ENCODE measurements at places on chromosomes 2 and 18. TPM values are rescaled to one million over a fixed set of nuclear protein-coding genes. Genes with fewer than 3 reads are reported as not detected.

GRCh38 chr2:106961328-106961727, 75.4 kb upstream of the ST6GAL2 start:
- H3K4me1 ChIP-seq: no peaks in the 10 kb centered on the region
- no peak for DNase-seq
- no peak overlapping the region for H3K4me3 ChIP-seq
- no peaks in the 10 kb centered on the region for H3K36me3 ChIP-seq

SERPINB2 gene
- not detected for total RNA-seq

TMEM198 gene
- total RNA-seq: 1.8 TPM

DNA sequence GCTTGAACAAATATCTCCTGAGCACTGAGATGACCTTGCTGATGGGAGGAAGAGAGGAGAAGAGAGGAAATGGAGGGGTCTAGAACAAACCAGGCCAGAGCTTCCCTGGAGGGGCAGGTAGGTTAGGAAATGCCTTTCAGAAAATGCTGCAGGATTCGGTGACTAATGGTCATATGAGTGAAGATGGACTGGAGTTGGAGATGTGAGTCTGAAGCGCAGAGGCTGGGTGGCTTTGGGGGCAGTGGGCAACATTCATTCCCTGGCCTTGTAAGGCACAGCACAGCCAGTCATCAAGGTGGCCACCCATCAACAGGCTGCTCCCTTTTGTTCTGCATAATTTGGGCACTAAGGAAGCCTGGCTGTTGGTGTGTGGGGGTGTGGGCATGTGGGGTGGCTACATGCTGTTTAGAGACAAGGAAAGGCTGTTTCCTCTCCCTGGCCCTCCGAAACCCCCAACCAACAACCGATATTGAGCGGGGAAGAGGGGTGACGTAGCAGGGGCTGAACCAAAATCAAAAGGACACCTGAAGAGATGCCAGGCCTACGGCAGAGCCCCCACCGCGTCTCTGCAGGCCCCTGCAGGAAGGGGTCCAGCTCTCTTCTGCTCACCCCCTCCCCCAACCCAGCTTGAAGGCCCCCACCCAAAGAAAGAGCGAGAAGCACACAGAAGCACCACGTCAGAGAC, 1.5 kb downstream of the SLC30A3 start:
- H3K27me3 ChIP-seq: no peaks in the 10 kb centered on the region
- no peaks in the 10 kb centered on the region for H3K36me3 ChIP-seq
- peaks cover 26% of the 10 kb centered on the region for H3K4me1 ChIP-seq

DNA sequence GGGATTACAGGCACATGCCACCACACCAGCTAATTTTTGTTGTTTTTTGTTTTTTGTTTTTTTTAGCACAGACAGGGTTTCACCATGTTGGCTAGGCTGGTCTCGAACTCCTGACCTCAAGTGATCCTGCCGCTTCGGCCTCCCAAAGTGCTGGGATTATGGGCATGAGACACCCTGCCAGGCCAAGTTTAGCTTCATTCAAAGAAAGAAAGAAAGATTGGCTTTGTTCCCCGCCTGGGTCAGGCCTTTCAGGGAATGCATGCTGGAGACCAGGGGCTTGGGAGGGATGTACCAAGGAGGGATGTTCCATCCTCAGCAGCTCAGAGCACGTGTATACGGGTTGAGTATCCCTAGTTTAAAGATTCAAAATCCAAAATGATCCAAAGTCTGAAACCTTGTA, 283.0 kb downstream of the ALPK2 start:
- DNase-seq: no peak
- H3K4me1 ChIP-seq: no peaks in the 10 kb centered on the region
- H3K27me3 ChIP-seq: no peaks in the 10 kb centered on the region
- H3K36me3 ChIP-seq: no peaks in the 10 kb centered on the region
- H3K4me3 ChIP-seq: no peak overlapping the region
- H3K27ac ChIP-seq: no peak overlapping the region

GRCh38 chr18:3578621-3579020, 128.6 kb downstream of the TGIF1 start:
- no peak overlapping the region for H3K4me3 ChIP-seq
- H3K4me1 ChIP-seq: no peaks in the 10 kb centered on the region
- no peaks in the 10 kb centered on the region for H3K36me3 ChIP-seq
- no peak overlapping the region for H3K27ac ChIP-seq
- no peaks in the 10 kb centered on the region for H3K27me3 ChIP-seq

DNA sequence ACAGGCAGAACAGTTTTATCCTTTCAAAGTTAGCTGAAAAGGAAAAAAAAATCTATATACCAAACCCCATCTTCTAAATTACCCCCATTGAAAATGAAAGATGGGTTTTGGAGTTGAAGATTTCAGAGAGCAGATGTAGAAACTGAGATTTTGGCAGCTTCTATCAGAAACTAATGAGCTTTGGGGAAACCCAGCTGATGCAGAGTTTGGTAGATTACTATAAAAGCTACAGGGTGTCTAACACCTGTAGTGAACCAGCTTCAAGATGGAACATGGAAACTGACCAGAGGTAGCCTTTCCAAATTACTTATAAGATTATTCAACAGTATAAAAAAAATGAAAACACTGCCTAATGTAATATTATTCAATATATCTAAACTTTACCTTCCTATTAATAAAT, 583.1 kb downstream of the XIRP2 start:
- no peak overlapping the region for H3K27ac ChIP-seq
- H3K27me3 ChIP-seq: no peaks in the 10 kb centered on the region
- DNase-seq: no peak
- H3K36me3 ChIP-seq: no peaks in the 10 kb centered on the region

MARCHF7 gene
- total RNA-seq: 57.6 TPM

DNA sequence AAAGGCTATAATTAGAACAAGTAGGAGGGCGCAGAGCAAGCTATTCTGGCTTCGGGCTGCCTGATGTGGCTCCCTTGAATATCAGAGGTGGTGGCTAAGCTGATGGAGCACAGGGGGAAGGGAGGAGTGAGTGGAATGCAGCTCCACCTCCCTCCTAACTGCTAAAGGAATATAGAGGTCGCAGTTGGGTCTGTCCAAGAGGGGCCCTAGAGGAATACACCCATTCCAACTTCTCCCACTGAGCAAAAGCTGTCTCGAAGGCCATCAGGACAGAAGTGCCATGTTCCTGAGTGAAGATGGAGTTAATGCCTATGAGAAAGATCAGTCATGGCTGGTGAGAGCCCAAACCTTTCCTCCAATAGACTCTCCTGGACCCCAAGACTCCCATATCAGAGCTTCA, 32.8 kb upstream of the MARCO start:
- H3K4me1 ChIP-seq: no peaks in the 10 kb centered on the region
- no peak overlapping the region for H3K27ac ChIP-seq
- no peaks in the 10 kb centered on the region for H3K27me3 ChIP-seq
- no peaks in the 10 kb centered on the region for H3K36me3 ChIP-seq

GRCh38 chr2:234374736-234375135, 122.1 kb downstream of the ARL4C start:
- no peak overlapping the region for H3K4me3 ChIP-seq
- no peak overlapping the region for H3K27ac ChIP-seq
- no peaks in the 10 kb centered on the region for H3K4me1 ChIP-seq
- H3K27me3 ChIP-seq: no peaks in the 10 kb centered on the region
- no peaks in the 10 kb centered on the region for H3K36me3 ChIP-seq

DNA sequence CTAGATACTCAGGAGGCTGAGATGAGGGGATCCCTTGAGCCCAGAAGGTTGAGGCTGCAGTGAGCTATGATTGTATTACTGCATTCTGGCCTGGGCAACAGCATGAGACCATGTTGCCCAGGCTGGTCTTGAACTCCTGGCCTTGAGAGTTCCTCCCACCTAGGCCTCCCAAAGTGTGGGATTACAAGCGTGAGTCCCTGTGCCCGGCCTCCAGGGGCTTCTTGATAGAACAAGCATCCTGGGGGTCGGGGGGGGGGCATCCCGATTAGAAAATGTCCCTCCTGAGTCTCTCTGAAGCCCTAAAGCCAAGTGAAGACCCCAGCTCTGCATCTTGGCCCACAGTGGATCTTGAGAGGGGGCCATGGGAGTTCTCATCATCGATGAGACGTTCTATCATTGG, 22.3 kb upstream of the EFHD1 start:
- H3K36me3 ChIP-seq: no peaks in the 10 kb centered on the region
- no peak for DNase-seq
- no peak overlapping the region for H3K27ac ChIP-seq
- H3K4me3 ChIP-seq: no peak overlapping the region

DNA sequence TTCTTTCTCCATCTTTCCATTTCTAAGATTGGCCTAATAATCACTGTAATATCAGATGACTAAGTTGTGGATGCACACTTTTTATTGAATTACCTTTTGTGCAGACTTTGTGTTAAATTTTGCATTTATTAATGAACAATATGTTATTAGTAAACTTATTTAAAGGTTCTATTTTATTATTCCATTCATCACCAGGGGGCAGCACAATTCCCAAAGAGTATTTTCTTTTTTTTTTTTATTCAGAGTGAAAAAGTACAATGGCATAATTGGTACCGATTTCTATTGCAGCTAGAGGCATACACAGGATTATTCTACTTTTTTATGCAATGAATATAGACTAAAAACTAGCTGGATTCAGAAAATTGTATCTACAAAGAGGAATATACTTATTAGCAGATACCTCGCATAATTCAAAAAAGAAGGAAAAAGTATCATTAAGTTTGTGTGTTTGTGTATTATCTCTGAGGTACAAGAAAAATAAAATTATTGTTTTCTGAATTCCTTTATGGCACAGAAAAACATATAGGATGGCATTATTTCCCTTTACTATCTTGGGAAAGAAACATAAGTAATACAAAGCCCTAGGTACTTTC, 390.6 kb downstream of the ERBB4 start:
- no peaks in the 10 kb centered on the region for H3K27me3 ChIP-seq
- H3K27ac ChIP-seq: no peak overlapping the region
- no peak overlapping the region for H3K4me3 ChIP-seq
- no peaks in the 10 kb centered on the region for H3K36me3 ChIP-seq
- no peaks in the 10 kb centered on the region for H3K4me1 ChIP-seq

MLPH gene
- total RNA-seq: 1.6 TPM

TMEM169 gene
- total RNA-seq: 1.9 TPM

MGAT4A gene
- 17.3 TPM for total RNA-seq

- no peak overlapping the region for H3K27ac ChIP-seq
- H3K27me3 ChIP-seq: no peaks in the 10 kb centered on the region
- H3K4me1 ChIP-seq: no peaks in the 10 kb centered on the region
- DNase-seq: no peak
- H3K36me3 ChIP-seq: no peaks in the 10 kb centered on the region
- no peak overlapping the region for H3K4me3 ChIP-seq
Measured at GRCh38 chr18:57205641-57206040, 58.8 kb downstream of the BOD1L2 start.

DNA sequence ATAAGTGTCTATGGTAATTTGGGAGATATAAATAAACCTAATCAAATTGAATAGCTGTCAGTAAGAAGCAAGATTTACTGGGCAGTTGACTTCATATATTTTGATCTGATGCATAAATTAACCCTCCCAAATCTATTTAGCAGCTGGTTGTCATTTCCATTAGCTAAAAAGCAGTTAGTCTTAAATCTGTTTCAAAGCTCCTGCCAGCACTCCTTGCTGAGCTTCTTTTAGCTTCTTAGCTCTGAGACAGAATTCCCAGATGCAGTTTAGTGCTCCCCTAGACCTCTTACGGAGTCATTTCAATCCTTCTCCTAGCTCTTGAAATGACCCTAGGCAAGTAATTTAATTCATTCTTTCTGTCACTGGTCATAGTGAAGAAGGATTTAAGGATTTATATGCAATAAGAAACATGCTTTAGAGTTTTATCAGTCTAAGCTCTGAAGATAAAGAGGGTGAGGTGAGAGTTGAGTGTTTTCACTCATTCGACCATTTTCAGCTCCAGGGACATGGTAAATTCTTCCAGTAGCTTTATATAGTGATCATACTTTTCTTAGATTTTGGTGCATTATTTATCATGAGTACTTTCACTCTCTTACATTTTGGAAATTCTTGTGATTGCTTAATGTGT, 98.9 kb downstream of the PHLPP1 start:
- H3K4me1 ChIP-seq: peaks cover 3% of the 10 kb centered on the region
- no peak overlapping the region for H3K4me3 ChIP-seq
- no peaks in the 10 kb centered on the region for H3K27me3 ChIP-seq

RNF103 gene
- total RNA-seq: 38.2 TPM

SEMA4F gene
- total RNA-seq: 0.92 TPM

NOL4 gene
- total RNA-seq: 0.65 TPM

- H3K27ac ChIP-seq: no peak overlapping the region
- H3K4me3 ChIP-seq: no peak overlapping the region
- H3K36me3 ChIP-seq: no peaks in the 10 kb centered on the region
- no peaks in the 10 kb centered on the region for H3K4me1 ChIP-seq
- H3K27me3 ChIP-seq: no peaks in the 10 kb centered on the region
- no peak for DNase-seq
Measured at GRCh38 chr2:30218814-30219213, 12.5 kb upstream of the LBH start.

DNA sequence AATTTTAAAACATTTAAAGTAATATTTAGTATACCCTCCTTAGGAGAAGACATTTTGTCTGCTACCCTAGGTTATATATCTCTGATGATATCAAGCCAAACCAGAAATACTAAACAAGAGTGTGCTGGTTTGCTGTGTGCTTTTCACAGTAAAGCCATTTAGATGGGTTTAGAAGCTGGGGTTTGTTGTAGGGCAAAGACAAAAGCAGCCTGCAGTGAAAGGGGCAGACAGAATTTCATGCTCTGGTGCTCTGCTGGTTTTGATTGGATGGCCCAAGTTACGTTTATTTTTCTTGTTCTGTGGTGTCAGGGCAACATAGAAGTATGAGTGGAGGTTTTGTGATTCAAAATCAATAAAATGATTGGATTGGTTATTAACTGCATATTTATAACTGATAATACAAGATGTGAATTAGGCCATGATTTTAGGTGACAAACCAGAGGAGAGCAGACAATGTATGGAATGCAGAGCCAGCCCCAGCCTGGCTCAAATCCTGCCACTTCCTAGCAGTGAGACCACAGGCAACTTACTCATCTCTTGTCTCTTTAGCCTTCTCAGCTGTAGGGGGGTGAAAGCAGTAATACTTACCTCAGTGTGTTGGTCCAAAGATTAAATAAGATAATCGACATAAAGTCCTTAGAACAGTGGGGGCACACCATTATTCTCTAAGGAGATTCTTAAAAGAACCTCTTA, 30.9 kb upstream of the IER3IP1 start:
- H3K36me3 ChIP-seq: no peaks in the 10 kb centered on the region
- H3K4me3 ChIP-seq: no peak overlapping the region
- no peak for DNase-seq
- H3K27ac ChIP-seq: no peak overlapping the region
- no peaks in the 10 kb centered on the region for H3K27me3 ChIP-seq

NAGK gene
- total RNA-seq: 31.5 TPM

FSIP2 gene
- 0.05 TPM for total RNA-seq

GRCh38 chr2:60556175-60556574, 2.7 kb upstream of the BCL11A start:
- peaks cover 39% of the 10 kb centered on the region for H3K4me1 ChIP-seq
- H3K36me3 ChIP-seq: no peaks in the 10 kb centered on the region
- H3K4me3 ChIP-seq: no peak overlapping the region
- H3K27ac ChIP-seq: no peak overlapping the region
- H3K27me3 ChIP-seq: peaks cover 4% of the 10 kb centered on the region

- no peaks in the 10 kb centered on the region for H3K36me3 ChIP-seq
- no peak overlapping the region for H3K27ac ChIP-seq
- no peaks in the 10 kb centered on the region for H3K4me1 ChIP-seq
- DNase-seq: no peak
Measured at GRCh38 chr2:67917332-67918054, 145.3 kb downstream of the C1D start.

Data from liver (tissue), 10 donors.